ENCODE measurements at places on chromosomes 11 and 22. TPM values are rescaled to one million over a fixed set of nuclear protein-coding genes. Genes with fewer than 3 reads are reported as not detected.

Gene TTLL1
- 9.0 TPM for total RNA-seq

Gene ZNF202
- 11.2 TPM for total RNA-seq

Gene FXYD2
- 0.97 TPM for total RNA-seq

Gene FADS1
- 25.7 TPM for total RNA-seq

Gene ENTHD1
- total RNA-seq, result 0.07 TPM

Gene FGF3
- not detected for total RNA-seq

Gene CATSPER1
- total RNA-seq, result not detected

Gene OR4D5
- not detected for total RNA-seq

Gene KDM4E
- not detected for total RNA-seq

Gene INS
- not detected for total RNA-seq

Gene MICAL3
- total RNA-seq, result 19.1 TPM

Gene FAM180B
- total RNA-seq, result 0.25 TPM

Gene MRTFA
- total RNA-seq, result 61.9 TPM

Gene TREH
- total RNA-seq, result not detected
